Body of pancreas (tissue), 4 donors: ENCODE measurements at places on chromosomes 11 and 22. TPM values are rescaled to one million over a fixed set of nuclear protein-coding genes. Genes with fewer than 3 reads are reported as not detected.

DNA sequence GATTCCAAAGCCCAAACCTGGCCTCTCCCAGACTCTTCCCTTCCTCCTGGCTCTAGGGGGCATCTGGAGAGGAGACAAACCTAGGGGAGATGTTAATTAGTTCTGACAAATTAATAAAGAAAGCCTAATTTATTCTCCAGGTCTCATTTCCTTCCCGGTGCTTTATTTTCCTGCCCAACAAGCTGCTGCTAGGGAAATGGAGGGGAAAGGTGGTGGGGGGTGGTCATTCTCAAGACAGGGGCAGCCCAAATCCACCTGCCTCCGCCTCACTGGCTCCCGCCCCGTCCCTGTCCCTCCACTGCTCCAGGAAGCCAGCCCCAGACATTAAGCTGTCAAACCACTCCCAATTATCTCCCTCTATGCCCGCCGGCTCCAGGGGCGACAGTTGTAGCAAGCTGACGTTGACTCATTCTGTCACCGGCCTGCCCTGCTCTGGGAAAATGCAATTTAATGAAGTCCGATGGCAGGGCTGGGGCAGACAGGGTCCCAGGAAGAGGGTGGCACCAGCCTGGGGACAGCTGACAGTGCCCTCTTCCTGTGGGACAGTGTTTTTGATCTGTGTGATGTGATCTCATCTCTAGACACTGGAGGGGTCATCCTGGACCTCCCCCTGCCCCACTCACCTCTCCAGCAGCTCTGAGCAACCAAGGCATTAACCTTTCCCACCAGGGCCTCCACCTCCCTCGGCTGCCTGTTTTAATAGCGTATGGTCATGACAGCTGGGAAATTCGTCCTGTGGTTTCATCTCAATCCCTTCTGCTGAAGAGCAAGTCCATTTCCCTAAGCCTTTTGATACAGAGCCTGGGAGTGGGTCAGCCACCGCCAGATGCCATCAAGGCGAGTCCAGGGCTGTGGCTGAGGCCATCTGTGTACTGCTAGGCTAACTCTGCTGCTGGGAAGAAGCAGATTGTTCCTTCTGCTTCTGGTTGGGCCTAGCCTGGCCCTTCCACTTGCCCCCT, 27.1 kb downstream of the NECTIN1 start:
- DNase-seq: no peak

The SMIM38 gene
- 15.6 TPM for total RNA-seq

GRCh38 chr22:48197189-48197690, 1434.8 kb downstream of the TBC1D22A start:
- DNase-seq: no peak

The CSF2RB gene
- total RNA-seq: 2.0 TPM
